ENCODE measurements at places on chromosomes 7 and 10.

DNA sequence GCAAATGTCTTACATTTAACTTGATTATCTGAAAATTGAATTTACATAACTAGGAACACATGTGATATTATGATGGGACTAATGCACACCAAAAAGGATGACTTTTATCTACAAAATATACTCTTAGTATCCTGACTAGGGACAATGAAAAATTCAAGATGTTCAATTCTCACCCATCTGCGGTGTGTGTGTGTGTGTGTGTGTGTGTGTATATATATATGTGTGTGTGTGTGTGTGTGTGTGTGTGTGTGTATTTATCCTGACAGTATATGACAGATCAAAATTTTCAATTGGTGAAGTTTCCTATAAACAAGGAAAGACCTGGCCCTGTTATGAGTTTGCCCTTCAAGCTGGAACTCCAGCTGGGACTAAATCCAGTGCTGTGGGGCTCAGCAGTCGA, 40.3 kb upstream of the MET start:
- no peak for DNase-seq

- DNase-seq = no peak
Observed at GRCh38 chr7:34652809-34653208, 5.2 kb upstream of the NPSR1 start.

DNA sequence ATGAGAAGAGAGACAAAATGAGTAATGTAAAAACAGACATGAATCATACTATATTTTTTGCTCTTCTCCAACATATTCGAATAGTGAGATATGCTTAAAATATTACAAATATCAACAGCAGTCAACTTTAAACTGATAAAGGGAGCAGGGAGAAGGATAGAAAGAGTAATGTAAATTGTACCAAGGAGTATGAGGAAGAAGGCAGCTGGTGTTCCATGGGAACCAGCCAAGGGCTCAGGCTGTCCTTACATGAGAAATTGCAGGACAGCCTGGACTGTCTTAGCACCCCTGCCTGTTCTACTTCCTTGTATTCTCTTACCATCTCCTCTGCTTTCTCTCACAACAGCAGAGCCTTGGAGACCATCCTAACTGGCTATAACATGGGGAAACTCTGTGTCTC, 128.7 kb downstream of the TSPAN12 start:
- no peak for DNase-seq

- DNase-seq = no peak
Observed at GRCh38 chr10:13340626-13341376, 7.3 kb downstream of the SEPHS1 start.

DNA sequence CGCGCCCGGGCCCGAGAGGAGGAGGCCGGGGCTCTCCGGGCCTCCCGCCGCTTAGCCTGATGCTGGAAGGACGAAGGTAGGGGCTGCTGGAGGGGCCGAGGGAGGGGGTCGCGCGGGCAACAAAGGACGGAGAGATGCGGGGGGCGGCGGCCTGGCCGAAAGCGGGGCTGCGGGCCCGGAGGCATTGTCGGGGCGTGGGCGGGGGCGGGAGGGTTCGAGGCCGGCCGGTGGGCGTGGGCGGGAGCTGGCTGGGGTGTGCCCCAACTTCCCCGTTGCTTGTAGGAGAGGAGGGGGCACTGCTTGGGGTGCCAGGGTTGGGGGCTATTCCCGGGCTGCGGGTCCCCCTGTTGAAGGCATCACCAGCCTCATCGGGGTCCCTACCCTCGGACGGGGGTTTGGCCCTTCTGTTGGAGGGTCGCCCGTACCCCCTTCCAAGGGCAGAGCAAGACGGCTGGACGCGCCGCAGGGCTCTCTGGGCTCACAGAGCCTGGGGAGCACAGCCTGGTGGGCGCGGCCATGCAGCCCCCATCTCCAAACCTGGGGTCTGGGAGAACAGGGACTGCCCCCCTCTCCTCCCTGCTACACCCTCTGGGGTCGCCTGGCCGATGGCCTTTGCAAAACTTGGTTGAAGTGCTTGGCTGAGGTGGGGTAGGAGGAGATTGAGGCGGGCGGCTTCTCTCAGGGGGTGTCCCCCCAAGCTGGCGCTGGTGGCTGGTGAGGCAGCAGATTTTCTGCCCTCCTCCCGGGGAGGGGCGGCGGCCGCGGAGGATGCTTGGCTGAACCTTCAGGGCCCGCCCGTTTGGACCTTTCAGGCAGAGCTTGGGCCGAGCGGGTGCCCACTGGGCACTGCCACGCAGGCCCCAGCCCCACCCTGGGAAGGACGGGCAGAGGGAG, 699 bp downstream of the CLIP2 start:
- no peak for DNase-seq
